ENCODE measurements at places on chromosomes 1 and 21.

DNA sequence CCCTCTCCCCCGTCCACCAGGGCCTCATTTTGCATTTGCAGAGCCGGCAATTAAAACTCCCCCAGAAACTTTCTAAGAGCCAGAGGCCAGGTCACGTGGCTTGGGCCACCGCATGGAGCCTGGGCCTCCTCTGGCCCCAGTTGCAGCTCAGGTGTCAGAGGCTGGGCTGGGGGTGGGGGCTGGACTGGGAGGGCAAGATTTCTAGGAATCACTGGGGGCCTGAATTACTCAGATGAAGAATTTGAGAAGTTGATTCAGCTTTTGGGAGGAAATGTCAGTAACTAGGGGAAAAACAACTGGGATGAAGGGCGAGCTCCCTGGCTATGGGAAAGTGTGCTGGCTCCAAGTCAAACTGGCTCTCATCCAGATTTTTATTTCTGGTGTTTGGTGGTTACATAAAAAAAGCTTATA, 151.0 kb downstream of the CDC7 start:
- DNase-seq = no peak

DNA sequence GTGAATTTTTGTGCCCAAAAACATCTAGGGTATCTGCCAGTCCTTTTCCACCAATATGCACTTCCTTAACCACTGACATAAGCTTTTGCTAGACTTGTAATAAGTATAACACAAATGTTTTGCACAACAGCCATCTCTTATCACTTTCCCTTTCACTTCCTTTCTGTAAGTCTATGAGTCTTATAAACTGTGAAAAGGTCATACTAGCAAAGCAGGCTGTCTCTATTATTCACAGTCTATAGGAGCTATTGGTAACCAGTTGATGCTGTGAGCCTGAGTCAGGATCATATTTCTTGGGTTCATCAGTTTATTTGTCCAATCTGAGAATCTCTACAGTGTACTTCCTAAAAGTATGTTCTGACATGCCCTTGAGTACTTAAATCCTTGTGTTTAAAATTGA, 172.6 kb downstream of the CHRM3 start:
- no peak for DNase-seq

GRCh38 chr1:228853637-228854036, 118.4 kb downstream of the RHOU start:
- DNase-seq = no peak

- peak; percentile 99 for DNase-seq
These were observed 27.4 kb downstream of the AK4 start for GRCh38 chr1:65175171-65176055.

DNA sequence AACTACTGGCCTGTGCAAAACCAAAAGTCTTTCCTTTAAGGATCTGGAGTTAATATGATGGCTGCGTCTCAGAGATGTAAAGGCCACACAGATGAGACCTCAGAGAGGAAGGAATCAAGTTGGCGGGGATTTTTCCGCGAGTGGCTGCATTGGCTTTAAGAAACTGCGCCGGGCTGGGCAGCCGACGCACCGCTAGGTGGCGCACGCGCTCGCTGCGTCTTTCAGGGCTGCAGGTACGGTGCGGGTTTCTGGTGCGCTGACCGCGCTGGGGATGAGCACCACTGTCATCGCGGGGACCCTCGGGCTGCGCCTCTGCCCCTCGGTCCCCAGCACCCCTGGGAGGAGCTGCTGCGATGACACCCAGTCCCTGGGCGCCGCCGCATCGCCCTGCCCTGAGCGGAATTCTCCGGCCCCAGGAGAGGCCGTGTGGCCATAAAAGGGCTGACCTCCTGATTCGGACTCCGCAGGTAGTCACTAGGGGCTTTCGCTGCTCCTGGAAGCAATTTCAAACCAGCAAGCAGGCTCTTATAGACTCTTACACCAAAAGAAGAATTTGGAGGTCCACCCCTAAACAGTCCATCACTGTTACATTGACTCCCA, 241.0 kb downstream of the KCNJ6 start:
- peak; percentile 16 for DNase-seq

DNA sequence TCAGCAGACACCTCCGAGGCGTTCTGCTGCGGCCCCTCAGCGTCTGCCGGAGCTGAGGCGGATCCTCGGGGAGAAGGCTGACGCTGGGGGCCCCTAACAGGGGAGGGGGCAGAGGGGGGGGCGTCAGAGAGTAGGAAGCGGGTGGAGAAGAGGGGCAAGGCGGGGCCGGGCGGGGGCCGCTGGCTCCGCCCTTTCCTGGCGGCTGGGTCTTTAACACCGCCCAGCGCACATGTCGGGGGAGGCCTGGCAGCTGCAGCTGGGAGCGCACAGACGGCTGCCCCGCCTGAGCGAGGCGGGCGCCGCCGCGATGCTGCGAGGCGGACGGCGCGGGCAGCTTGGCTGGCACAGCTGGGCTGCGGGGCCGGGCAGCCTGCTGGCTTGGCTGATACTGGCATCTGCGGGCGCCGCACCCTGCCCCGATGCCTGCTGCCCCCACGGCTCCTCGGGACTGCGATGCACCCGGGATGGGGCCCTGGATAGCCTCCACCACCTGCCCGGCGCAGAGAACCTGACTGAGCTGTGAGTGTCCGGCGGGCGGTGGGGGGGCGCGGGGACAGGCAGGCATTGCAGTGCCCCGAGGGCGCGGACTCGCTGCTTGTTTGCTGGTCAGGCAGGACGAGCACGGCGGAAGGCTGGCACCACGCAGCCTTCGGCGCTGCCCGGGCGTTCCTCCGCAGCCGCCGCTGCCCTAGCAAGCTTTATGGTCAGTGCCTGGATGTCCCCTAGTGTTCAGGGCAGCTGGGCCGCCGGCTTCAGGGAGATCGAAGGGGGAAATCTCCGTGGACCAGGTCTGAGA, at the start of gene NTRK1:
Gene NTRK1, plus strand, starts transcription at position 238 of the 796 bp plus-strand sequence. Its CDS starts 70 bp downstream, at position 308.
- no peak for DNase-seq

DNA sequence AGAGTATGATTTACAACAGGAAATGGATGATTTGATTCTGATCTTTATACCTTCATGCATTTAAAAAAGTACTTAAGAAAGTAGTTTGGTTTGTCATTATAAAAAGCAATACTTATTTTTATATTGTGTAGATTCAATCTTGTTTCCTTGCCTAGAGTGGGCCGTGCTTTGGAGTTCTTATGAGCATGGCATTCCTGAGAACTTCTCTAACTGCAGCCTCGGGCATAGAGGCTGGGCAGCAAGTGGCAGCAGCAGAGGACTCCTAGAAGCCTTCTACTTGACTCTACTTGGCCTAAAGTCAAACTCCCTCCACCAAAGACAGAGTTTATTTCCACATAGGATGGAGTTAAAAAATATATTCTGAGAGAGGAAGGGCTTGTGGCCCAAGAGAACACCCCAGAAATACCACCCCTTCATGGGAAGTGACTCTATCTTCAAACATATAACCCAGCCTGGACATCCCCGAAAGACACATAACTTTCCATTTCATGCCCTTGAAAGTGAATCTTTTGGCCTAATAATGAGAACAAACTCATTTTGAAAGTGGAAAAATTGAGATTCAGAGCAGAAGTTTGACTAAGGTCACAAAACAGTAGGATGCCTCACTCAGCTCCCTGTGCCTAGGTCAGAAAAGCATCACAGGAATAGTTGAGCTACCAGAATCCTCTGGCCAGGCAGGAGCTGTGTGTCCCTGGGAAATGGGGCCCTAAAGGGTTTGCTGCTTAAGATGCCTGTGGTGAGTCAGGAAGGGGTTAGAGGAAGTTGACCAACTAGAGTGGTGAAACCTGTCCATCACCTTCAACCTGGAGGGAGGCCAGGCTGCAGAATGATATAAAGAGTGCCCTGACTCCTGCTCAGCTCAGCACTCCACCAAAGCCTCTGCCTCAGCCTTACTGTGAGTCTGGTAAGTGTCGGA, at the start of gene IVL:
Gene IVL, plus strand, starts transcription at position 861 of the 916 bp plus-strand sequence. CDS start 1,252 bp downstream, outside the sequence.
- DNase-seq = no peak

DNA sequence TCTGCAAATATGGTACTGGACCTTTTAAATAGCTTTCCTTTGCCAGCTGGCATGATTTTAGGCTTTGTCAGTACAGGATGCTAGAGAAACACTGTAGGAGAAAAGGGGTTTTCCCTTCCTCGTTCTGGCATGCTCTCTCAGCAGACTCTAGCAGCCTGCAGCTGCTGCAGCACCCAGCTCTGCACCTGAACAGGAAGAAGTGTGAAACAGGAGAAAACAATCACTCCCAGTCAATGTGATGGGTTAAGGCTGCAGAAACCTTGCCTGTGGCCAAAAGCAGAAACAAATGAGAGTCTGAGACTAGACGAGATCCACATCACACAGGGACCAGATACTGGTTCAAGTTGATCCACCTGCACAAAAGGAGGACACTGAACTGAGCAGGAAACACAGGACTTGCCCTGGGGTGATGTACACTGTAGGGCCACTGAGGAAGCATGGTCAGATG, 21.2 kb downstream of the OVGP1 start:
- DNase-seq = no peak

DNA sequence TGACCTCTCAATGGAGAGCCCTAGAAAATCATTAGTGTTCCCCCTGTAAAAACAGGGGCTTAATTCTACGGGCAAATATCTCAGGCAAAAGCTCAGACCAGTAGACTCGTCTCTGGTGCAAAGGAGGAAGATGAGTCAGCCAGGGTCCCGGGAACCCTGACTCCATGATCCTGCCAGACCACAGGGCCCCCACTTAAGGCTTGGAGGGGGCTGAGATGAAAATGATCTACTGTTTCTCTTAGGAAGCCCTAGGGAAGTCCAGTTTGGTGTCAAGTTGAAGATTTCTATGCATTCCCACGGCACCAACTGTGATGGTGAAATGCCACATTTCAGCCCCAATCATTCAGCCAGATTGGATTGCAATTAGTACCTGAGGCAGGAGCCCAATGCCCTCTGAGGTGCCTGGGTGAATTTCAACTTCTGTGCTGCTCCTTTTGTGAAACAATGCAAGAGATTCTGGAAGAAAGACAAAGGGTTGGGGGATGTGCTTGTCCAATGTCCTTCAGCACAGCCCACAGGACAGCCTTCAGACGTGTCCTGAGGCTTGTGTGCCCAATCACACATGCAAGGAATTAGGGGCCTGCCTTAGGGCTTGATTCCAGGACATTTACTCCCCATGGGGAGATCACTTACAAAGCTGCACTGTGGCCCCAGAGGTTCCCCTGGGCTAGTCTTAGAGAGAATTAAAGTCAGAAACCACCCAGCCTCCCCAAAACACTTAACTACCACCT, 18.1 kb downstream of the NAV1 start:
- no peak for DNase-seq

- DNase-seq = no peak
These were observed 191.2 kb upstream of the SGIP1 start for GRCh38 chr1:66342707-66343106.

DNA sequence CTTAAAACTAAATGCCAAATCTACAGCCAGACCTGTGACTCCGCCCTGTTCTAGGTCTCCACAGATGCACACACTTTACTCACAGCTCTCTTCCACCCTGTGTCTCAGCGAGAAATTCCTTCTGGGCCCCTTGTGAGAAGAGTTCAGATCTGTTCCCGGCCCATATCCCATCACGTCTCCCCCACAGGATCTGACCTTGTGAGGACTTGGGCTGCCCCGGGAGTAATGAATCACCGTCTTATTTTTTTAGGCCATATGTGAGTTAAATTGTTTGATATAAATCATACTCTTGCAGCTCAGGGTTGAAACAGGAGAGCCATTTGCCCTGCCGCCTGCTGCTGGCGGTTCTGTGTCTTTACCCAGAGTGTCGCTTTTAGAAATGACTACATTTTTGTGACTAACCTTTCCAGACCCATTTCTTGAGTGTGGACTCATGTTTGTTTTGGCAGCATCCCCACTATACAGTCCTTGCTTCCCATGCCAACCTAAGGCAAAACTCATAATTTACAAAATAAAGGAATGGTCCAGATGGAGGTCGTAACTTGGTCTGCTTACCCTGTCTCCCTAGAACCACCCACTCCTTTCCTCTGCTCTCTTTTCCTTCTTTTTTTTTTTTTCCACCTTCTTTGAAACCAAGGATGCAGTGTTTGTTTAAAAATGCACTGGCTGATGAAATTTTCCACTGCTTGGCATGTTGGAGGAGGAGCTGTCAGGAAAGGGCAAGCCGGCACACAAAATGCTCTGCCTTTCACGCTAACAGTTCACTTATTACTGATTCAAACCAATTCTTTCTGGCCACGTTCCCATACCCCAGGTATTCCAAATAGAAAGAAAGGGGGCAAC, 98.0 kb upstream of the C1orf105 start:
- DNase-seq = no peak

DNA sequence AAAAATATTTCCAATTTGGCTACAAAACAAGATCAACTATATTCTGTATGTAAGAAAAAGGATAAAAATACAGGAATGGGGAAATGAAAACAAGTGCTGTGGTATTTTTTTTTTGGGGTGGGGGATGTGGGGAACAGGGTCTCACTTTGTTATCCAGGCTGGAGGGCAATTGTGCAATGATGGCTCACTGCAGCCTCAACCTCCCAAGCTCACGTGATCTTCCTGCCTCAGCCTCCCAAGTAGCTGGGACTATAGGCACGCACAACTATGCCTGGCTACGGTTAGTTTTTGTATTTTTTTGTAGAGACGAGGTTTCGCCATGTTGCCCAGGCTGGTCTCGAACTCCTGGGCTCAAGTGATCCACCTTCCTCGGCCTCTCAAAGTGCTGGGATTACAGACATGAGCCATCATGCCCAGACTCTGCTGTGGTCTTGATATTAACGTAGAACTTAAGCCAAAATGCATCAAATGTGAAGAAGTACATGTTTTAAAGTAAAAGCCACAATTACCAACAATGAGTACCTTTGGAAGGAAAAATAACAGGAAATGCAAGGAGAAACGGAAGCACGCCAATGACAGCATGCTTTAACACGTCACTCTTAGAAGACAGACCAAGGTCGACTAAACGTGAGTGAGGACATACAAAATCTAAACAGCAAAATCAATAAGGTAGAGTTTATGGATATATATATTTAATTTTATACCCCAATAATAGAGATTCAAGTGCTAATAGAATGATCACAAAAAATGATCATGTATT, 8.8 kb upstream of the ABCB10 start:
- no peak for DNase-seq

DNA sequence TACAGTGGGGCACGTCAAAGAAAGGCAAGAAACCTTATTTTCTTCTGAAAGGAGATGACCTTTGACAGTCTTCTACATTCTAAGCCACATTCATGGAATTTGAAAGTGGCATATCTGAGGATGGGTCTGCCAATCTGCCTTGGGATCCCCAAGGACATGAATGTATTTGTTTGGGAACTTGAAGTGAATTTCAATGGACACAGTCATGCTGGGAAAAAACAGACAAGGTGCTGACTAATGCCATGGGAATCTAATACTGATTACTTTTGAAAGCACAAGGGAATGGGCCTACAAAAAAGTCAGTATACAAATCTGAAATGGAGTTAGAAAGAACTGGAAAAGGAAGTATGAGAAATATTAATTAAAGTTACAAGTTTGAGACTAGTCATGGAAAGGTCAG, 128.8 kb downstream of the KCNJ6 start:
- DNase-seq = no peak

- no peak for DNase-seq
These were observed 105.0 kb downstream of the FNBP1L start for GRCh38 chr1:93552741-93553455.

DNA sequence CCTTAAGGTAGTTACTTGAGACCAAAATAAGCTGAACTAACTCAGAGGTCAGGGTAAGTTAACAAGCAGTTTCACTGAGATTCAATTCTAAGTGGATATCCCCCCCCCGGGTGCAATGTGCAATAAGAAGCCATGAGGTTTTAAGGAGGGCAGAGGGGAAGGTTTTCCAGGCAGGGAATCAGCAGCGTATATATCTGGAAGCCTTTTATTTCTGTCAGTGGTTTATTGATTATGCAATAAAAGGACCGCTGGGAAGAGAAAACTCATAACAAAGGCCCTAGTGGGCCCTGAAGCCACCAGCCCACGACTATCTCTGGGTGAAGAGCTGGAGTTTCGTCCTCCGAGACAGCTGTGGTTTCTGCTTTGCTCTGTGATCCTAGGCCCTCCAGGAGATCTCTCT, 53.1 kb upstream of the CTPS1 start:
- no peak for DNase-seq

Data from cerebellar nuclear complex (tissue), 1 donor.